ENCODE measurements at places on chromosomes 6 and 20. TPM values are rescaled to one million over a fixed set of nuclear protein-coding genes. Genes with fewer than 3 reads are reported as not detected.
A peak's percentile ranks its signal among the peaks of the same experiment; 100 is the strongest.

DNA sequence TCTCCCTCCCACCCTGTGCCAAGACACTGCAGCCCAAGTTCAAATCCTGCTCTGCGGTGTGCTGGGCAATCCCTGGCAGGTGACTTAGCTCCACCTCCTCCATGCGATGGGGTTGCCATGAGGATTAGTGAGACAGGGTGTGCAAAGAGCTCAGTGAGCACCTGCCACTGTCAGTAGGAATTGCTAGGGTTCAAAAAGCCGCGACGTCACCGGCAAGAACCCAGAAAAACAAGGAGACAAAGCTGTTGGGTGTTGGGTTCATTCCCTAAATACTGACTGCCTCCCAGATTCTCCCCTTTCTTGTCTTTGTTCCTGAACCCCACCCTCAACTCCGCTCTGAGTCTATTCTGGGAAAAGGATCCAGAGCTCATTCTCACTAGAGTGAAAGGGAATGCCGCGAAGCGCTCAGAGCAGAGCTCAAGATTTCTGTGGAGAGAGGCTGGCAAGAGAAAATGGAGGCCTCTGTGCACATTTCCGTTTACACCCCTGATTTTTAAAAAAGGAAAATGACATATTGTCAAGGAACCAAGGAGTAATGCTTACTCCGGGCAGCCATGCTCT is 13.3 kb downstream of the PMEPA1 start:
- DNase-seq: no peak

- peak; percentile 68 for DNase-seq
Observed at GRCh38 chr20:20003031-20003954, 13.9 kb upstream of the NAA20 start.

DEFB124 gene
- total RNA-seq: not detected

PTPRK gene
- total RNA-seq: 104 TPM

- no peak for DNase-seq
Observed at GRCh38 chr20:46371656-46372055, 34.8 kb downstream of the ELMO2 start.

FGD2 gene
- not detected for total RNA-seq

DNA sequence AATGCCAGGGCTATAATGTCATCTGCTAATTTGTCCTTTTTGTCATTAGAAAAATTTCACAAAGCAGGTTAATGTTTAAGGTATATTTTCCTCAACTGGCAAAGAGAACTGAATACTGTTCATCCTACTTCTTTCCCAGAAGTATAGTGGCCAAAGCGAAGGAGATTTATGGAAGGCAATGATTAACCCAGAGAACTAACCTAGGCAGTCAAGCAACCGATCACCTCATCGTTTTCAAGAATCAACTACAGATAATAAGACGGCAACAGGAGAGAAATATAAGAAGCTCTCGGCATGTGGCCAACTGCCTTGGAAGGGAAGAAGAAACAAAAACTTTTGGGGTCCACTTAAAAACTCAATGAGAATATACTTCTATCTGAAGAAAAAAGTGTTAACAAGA is 38.2 kb downstream of the REV3L start:
- no peak for DNase-seq

CLPSL1 gene
- total RNA-seq: not detected

RHAG gene
- total RNA-seq: not detected

- no peak for DNase-seq
Observed at GRCh38 chr6:135972150-135972549, 120.6 kb downstream of the PDE7B start.

- DNase-seq: no peak
Observed at GRCh38 chr6:127585123-127585522, 8.1 kb downstream of the C6orf58 start.

- no peak for DNase-seq
Observed at GRCh38 chr20:31815408-31816188, 3.6 kb upstream of the MYLK2 start.

RUNX2 gene
- 0.05 TPM for total RNA-seq

DNA sequence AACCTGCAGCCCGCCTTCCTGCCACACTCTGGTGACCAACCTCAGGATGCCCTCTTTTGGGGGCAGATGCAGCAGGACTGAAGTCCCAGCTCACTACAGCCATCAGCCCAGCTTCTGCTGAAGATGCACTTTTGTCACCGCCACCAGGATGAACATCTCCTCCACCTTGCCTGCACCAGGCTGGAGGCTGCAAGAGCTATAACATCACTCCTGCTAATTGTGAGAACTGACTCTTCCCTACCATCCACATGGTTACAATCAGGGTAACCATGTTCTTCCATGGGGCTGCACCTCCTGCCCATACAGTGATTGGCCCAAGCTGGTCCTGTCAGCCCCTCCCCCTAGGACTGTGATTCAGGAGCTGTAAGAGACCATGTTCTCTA is 2.0 kb upstream of the ACTL10 start:
- DNase-seq: no peak

DNA sequence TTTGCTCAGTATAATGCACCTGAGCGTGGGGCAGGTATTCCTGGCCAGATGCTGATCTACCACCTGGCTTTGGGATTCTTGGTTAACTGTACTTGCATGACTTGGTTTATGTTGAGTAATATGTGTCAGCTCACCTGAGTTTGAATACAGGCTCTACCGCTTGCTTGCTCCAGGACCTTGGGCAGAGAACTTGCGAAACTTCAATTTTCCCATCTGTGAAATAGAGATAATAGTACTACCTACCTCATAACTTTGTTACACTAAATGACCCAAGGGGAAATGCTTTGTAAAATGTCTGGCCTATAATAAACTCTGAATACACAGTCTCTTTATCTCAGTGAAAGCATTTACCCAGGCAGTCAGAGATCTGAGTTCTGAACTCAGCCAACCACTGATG is 51.8 kb downstream of the SCAND1 start:
- no peak for DNase-seq

- DNase-seq: peak; percentile 71
Observed at GRCh38 chr6:84466511-84466910, 239.1 kb upstream of the CEP162 start.

DNA sequence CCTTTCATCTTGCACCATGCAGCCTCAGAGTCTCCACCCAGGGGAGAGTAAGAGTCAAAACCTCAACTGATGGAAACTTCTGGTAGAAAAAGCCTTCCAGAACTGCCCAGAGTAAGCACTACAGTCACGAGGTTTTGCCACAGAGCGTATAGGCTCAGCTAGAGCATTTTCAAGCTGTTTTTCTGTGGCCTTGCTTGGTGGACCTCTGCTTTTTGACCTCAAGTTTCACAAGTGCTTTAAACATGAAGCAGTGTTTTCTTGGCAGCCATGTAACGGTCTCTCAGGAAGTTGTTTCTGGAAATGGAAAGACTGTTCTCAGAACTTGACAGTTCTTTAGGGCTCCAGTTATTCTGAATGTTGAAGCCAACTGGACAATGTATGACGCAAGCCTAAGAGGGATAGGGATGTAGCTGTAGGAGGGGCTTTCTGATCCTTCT is 146.5 kb downstream of the ZDHHC14 start:
- peak; percentile 53 for DNase-seq

GRCh38 chr20:59564171-59564570 is 40.2 kb upstream of the PHACTR3 start:
- no peak for DNase-seq

GRCh38 chr20:59725476-59726280 is 121.3 kb downstream of the PHACTR3 start:
- DNase-seq: no peak

- no peak for DNase-seq
Observed at GRCh38 chr6:159095616-159096015, 50.8 kb upstream of the TAGAP start.

GRCh38 chr6:162343936-162344645 is 383.5 kb downstream of the PRKN start:
- no peak for DNase-seq

BHLHE23 gene
- total RNA-seq: not detected

GRCh38 chr6:117555882-117556498 is 46.3 kb downstream of the GOPC start:
- DNase-seq: peak; percentile 68

DNA sequence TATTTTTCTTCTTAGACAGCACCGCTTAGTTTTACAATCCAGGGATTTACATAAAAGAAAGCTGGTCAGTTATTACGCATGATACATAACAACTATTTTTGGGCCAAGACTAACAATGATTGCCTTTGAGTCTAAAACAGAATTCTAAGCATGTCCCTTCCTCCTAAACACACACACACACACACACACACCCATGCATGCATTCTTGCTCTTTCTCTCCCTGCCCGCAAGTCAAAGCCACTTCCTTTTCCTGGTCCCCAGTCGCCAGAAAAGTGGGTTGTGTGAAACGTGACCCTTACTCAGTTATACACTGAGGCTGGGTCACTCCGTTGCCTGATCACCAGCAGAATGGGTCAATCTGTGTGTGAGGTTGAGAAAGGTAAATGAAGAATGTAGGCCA is 31.4 kb downstream of the FYN start:
- DNase-seq: peak; percentile 72

- DNase-seq: peak; percentile 59
Observed at GRCh38 chr6:26241033-26241895, 123.7 kb upstream of the BTN3A2 start.

DNA sequence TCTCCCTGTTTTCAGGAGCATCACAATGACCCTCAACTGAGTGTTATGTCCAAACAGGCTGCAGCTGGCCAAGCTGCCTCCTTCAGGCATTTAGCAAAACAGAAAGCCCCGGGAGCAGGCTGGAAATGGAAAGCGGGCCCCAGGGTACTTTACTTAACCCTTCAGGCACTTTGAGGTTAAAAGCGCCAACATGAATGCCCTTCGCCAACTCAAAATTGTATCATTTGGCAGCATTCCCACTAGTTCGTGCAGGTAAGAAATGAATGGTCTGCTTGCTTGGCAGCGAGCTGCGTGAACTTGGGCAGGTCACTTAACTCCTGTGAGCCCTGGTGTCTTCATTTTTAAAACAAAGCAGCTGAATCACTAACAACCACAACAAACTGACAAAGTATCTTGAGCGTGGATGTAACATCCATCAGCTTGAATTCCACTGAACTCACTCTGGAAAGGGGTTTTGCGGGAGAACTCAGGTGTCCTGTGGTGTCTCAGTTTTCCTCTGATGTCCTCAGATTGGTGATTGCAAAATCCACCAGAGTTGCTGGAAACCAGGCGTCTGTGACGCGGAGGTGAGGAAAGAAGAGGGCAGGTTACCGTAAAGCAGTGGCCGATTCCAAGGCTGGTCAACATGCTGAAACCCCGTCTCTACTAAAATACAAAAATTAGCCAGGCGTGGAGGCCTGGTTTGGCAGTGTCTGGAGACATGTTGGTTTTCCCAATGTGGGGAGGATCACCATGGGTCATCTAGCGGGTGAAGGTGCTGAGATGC is 118.8 kb upstream of the ZNF217 start:
- DNase-seq: no peak

DNA sequence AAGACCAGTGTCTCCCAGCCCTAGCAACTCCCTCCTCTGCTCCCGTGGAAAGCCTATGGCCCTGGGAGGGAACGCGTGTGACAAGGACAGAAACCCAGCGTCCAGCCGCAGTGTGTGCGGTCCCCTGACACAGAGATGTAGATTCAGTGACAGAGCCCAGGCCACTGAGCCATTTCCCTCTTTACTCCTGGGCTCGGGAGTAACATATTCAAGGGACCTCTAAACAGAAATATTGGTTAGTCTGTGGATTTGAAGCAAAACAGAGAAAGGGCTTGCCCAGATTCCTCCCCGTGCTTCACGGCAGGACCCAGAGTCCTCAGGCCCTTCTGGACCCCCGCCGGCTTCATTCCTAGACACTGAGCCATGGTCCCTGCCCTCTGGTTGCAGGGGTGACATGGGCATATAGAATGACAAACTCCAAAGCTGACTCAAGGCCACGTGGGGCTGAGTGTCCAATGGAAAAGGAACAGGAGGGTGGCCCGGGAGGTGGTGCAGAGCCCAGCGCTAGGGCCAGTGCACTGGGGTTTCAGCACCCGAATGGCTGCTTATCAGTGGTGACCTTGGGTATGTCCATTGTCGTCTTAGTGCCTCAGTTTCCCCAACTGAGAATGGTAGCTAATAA is 248.2 kb downstream of the QKI start:
- no peak for DNase-seq

SMIM13 gene
- 20.2 TPM for total RNA-seq

DNA sequence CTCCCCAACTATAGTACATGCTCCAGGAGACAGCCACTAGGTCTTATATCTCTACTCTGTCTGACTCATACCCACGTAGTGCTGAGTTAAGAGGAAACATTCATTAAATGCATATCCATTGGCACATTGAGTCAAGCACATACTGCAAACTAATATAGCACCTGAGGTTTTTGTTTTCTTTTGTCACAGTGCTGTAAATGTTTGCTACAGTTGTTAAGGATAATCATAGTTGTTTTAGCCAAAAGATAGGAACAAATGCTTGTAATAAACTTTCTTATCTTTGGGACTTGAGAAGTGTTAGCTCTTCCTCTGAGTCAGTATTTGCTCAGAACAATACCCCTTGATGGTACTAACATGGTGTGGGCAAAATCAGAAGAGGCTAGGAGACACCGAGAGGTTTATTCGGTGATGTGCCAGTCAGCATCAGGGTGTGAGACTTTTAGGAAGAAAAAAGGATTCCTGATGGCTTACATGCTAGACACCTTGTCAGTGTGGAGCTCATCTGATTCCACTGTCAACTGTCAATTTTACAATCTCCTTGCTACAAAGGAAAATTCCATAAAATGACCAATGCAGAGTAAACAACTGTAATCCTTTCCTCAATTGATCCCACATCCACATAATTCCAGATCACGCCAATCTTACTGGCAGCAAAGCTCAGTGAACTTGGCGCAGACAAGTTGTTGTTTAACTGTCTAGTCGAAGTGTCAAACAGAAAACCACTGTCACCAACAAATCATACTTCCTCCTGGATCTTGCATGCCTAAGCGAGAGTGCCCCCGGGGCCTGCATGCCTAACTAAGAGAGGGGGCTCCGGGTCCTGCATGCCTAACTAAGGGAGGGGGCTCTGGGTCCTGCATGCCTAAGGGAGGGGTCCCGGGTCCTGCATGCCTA is 36.1 kb downstream of the ELOVL2 start:
- peak; percentile 15 for DNase-seq
